PC-3 (cell line): ENCODE measurements at places on chromosomes 13 and 19. TPM values are rescaled to one million over a fixed set of nuclear protein-coding genes. Genes with fewer than 3 reads are reported as not detected.
A peak's percentile ranks its signal among the peaks of the same experiment; 100 is the strongest.

Gene GFY
- not detected in 2 replicates for total RNA-seq

Gene SEMA6B
- 7.3 and 9.0 TPM in 2 replicates for total RNA-seq

Gene FXYD3
- 48.7 and 61.6 TPM in 2 replicates for total RNA-seq

Gene CLEC17A
- total RNA-seq = not detected in 2 replicates

Gene ZNF681
- 2.5 and 2.6 TPM in 2 replicates for total RNA-seq

GRCh38 chr19:5172859-5173630 lies 167.6 kb downstream of the PTPRS start:
- peak; percentile 100 for DNase-seq

GRCh38 chr19:38868551-38868950 lies 9.5 kb downstream of the RINL start:
- no peak for DNase-seq

DNA sequence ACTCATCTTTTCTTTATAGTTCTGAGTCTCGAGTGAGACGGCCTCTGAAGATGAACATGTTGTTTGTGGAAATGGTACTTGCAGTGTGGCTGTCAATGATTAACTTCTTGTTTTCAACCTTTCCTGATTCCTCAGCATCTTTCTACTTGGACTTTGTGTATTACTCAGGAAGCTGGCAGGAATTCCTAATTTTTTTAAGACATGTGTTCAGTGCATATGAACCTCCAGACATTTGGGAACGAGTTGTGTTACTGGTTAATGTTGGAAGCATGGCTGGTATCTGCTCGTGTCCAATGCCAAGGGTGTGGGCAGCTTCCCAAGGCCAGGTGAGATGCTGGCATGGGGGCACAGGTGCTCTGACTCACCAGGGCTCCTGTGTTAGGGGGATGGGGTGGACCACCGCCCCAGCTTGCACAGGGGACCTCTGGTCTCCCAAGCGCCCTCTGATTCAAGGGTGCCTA lies 61.1 kb upstream of the MCF2L start:
- DNase-seq = no peak
